Activated T-helper 17 cell treated with anti-CD3 and anti-CD28 coated beads, Interleukin-2, amount 50 U/mL, for 72 hours (primary cell): ENCODE measurements at places on chromosomes 5 and 9.

GRCh38 chr9:70504834-70505233 is 90.4 kb upstream of the KLF9 start:
- ATAC-seq = no peak

DNA sequence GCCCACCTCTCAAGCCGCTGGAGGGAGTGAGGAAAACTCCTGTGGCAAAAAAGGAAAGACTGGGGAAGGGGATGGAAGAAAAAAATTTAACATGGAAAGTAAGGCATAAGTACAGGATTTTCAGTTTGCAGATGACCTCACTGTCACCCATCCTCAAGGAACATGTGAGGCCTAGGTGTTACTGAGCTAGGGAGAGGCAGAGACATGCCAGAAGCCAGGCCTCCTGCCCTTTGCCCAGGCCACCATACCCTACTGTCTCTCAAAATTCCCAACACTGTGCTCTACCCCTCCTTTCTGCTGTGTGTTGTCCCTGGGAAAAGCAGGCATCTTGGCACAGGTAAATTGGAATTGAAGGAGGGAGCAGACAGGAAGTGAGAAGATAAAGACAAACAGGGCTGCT is 4.4 kb upstream of the MGAT1 start:
- ATAC-seq = no peak

GRCh38 chr5:24005384-24005783 is 498.0 kb downstream of the PRDM9 start:
- no peak for ATAC-seq

GRCh38 chr9:135326633-135327152 is 152.9 kb upstream of the PPP1R26 start:
- ATAC-seq = no peak

- no peak for ATAC-seq
These were observed 78.8 kb downstream of the GNA14 start for GRCh38 chr9:77569335-77569734.

- ATAC-seq = no peak
These were observed 479.3 kb downstream of the ARHGEF28 start for GRCh38 chr5:74105126-74105780.

DNA sequence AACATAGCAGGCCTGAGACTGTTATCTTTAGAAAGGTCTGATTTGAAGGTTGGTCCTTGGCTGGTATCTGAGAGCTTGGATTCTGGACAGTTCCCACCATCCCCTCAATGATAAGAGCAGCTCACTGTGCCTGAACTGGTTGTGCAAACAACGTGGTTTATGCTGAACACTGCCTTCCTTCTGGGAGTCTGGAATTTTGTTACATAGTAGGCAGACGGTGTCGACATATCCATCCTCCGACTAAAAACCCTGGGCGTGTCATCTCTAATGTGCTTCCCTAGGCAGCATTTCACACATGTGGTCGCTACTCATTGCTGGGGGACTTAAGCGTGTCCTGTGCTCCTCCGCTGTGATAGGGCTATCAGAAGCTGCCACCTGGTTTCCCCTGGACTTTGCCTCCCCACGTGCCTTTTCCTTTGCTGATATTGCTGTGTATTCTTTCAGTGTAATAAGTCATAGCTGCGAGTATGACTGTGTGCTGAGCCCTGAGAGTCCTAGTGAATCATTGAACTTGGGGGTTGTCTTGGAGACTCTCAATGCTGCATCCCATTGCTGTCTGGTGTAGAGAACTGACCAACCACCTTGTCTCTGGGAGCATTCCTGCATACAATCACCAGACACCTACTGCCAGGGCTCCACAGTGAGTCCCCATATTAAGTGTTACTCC is 119.1 kb upstream of the TBC1D2 start:
- no peak for ATAC-seq

- no peak for ATAC-seq
These were observed 15.6 kb upstream of the CLK4 start for GRCh38 chr5:178642351-178642909.

DNA sequence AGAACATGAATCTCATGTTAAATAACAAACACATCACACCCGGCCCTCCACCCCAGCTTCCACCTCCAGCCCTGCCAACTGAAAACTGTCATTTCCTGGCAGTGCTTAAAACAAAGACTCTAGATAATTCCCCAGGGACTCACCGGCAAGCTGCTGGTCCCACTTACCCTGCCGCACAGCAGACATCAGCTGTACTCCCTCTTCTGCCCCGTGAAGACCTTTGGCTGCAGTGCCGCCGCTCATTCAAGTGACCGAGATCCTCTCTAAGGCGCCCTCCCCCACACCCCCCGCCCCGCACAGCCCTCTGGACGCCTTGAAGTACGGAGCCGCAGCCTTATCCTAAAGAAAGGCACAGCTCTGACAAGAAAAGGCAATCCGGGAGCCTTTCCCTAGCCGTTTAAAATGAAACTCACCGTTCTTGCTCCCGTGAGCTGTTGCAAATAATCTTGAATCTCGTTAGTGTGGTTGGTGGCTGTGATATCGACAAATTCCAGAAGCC is 434 bp downstream of the GLRX start:
- peak; percentile 16 for ATAC-seq

DNA sequence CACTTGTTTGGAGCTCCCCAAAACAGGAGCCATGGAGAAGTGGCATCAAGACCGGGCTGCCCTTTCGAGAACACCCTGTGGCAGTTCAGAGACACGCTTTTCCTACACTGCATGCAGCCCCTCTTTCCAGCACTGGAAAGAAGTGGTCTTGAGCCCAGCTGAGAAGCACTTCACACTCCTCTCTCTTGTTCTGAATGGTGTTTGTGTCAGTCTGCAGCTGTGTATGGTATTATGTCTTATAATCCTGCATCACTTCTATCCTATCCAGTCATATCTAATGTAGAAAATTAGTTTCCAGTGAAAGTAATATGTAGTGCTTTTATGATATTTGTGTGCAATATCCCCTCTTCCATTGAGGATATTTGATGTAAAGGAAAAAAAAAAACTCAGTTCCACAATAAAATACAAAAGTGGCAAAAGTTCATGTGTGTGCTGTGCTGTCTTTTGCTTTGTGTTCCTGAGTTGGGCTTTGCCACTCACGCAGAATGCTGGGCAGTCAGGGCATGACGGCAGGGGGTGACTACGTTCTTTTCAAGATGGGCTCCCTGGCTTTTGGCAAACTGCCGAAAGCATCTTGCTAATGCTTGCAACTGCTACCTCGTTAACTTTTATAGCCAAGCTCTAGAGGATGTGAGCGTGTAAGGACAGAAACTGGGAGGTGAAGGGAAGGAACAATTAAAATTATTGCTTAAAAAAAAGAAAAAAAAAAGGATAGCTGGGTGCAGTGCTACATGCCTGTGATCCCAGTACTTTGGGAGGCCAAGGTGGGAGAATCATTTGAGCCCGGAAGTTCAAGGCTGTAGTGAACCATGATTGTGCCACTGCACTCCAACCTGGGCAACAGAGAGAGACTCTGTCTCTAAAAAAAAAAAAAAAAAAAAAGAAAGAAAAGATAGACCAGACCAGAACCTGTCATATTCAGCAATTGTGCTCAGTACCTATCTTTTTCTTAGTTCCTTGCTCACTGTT is 102.2 kb downstream of the MAP1B start:
- ATAC-seq = no peak
